ENCODE measurements at places on chromosomes 5 and 9.

GRCh38 chr9:37692622-37693221 is 42.0 kb downstream of the FRMPD1 start:
- ATAC-seq, result no peak

DNA sequence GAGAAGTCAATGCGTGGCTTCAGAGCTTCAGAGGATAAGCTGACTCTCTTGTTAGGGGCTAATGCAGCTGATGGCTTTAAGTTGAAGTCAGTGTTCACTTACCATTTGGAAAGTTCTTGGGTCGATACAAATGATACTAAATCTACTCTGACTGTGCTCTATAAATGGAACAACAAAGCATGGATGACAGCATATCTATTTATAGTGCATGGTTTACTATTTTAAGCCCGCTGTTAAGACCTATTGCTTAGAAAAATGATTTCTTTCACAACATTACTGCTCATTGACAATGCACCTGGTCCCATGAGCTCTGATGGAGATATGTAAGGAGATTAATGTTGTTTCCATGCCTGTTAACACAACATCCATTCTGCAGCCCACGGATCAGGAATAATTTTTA is 435.7 kb downstream of the MAT2B start:
- no peak for ATAC-seq

DNA sequence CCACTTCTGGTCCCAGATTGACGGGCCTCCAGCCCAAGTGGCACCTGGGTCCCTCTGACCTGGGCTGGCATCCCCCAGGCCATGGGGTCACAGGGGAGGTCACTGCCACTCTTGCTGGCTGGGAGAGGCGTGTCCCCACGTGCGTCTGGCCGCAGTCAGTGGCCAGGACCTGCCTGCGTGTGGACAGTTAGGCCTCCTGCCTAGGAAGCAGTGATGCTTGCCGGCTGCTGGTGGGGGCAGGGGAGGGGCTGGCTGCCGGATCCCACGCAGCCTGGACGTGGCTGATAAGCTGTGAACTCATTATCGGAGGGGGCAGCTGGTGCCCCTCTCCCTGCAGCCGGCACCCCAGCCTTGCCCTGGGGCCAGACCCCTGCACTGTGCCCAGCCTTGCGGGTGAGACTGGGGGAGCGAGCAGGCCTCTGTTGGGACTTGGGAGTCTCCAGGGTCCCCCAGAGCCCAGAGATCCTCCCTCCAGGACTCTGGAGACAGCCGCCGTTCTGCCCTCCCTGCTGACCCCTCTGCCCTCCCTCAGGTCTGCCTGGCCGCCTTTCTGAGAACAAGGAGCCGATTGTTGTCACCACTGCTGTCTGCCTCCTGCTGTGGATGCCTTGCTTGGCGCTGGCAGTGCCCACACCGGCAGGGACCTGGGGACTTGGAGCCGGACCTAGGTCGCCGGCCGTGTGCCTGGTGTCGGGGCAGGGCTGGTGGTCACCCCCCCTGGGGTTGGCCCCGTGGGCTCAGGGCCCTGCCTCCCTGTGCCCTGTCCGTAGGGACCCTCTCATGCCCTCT is 12.3 kb downstream of the RXRA start:
- no peak for ATAC-seq

- ATAC-seq, result no peak
These were observed 7.0 kb upstream of the GOLGA1 start for GRCh38 chr9:124947727-124948391.

DNA sequence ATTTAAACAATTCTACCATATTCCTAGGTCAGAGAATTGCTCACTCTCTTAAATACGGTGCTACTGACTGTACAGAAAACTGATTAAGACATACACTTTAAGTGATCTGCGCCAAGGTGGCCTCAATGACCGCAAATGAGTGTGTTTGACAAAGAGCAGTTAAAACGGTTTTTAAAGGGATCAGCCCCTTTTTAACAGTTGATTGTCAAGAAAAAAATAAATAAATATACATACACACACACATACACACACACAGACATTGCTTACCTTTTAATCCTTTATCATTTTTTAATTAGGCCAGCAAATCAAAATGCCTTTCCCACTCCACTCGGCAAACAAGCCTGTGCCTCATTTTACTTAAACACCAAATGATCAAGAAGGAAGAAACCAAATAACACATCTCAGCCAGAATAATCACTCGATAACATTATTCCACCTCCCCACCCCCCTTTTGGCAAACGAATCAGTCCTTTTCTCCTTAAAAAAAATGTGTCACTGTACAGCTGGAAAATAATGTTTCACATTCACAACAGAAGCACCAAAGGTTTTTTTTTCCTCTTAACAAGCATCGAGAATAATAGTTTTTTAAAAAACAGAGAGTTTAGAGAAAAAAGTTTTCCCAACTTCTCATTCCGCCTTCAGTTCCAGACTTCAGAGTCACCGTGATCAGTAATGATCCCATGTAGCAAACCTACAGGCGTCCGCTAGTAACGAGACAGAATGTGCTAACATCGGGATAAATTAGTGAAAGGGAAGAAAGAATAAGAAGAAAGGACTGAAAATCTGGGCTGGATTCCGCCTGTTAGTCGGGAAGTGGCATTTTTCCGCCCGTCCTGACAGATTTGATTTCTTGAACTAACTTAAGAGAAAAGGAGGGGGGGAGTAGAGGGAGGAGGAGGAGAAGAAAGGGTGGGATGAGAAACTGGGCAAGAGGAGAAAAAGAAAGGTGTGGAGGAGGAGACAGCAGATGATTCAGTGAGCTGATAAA is at the start of gene ZNF608:
Gene ZNF608, minus strand, starts transcription at position 712 of the 988 bp plus-strand sequence. CDS start 1,650 bp downstream, outside the sequence.
- no peak for ATAC-seq

GRCh38 chr5:176320577-176320976 is 41.0 kb downstream of the KIAA1191 start:
- ATAC-seq, result no peak

DNA sequence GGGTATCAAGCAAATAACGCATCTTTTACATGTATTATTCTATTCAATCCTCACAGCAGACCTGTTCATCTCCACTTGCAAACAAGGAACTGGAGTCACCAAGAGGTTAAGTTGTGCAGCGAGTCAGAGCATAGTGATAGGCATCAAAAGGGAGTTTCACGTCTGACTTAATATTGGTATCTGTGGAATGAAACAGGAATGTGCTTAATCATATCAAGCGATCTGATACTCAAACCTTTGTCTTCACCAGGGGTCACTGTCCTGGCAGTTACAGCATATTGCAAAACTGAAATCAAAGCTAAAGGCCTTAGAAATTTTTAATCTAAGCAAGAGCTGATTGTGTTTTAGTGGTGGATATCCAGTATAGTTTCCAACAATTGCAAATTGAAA is 271.6 kb downstream of the PLK2 start:
- ATAC-seq, result no peak

DNA sequence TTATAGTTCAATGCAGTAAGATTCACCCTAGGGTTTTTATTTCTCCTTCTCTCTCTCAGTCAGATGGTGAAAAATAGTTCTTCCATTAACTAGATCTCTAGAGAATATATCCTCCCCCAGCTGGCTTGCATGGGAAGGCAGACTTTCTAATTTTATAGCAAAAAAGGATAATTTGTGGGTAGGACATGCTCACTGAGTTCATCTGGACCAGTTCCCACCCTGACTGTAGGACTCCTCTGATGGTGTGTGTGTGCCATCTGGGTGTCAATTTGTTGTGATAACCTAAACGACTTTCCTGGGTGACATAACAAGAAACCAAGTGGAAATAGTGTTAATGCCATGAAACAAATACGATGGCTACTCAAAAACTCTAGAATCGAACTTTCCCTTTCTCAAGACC is 44.9 kb downstream of the APBA1 start:
- no peak for ATAC-seq

GRCh38 chr9:3909966-3910650 is 384.3 kb upstream of the RFX3 start:
- ATAC-seq, result no peak

- no peak for ATAC-seq
These were observed 422.4 kb downstream of the CCDC171 start for GRCh38 chr9:15975101-15975778.

DNA sequence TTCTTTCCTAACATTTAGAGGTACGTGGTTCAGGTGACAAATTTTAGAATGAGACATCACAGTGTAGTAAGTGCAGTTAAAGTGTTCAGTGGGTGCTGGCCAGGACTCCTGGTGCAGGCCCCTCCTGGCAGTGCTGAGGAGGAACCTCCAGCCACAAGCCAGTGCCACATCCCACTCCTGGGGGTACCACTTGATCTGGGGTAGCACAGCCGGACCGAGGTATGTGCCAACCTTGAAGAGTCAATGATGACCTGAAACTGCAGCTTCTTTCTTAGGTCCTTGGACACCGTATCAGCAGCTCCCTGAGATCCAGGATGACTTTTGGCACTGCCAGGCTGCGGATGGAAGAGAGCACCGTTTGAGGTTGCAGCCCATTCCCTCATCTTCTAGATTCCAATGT is 310.4 kb upstream of the IRX4 start:
- no peak for ATAC-seq

- no peak for ATAC-seq
These were observed 51.8 kb downstream of the MRPS27 start for GRCh38 chr5:72268260-72268659.

DNA sequence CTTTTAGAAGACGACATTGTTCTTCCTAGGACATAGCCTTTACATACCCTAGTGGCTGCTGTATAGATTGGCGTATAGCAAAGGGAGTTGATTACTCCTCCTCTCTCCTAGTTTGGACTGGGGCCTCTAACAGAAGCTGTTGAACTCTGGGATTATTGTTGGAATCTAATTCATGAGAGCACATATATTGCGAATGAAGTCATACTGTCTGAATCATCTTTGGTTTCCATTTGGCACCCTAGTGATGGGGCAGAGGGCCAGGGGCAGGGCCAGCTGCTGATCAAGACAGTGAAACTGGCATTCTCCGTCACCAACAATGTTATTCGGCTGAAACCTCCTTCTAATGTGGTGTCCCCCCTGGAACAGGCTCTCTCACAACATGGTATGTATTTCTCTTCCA is 40.3 kb downstream of the NUP188 start:
- no peak for ATAC-seq

GRCh38 chr5:93582677-93583438 is at the start of gene NR2F1:
NR2F1 (plus strand) TSS chr5:93583222; CDS start chr5:93585024, 1,802 bp downstream.
- no peak for ATAC-seq

GRCh38 chr9:17318821-17319320 is 184.0 kb downstream of the CNTLN start:
- no peak for ATAC-seq

GRCh38 chr9:82467436-82467835 is 478.9 kb downstream of the SPATA31D1 start:
- no peak for ATAC-seq

- peak; percentile 46 for ATAC-seq
These were observed 6.5 kb upstream of the TBC1D9B start for GRCh38 chr5:179914032-179914755.

- no peak for ATAC-seq
These were observed 21.4 kb upstream of the OTULINL start for GRCh38 chr5:14560091-14560595.

GRCh38 chr5:177484902-177485549 is 11.6 kb upstream of the DBN1 start:
- ATAC-seq, result no peak

DNA sequence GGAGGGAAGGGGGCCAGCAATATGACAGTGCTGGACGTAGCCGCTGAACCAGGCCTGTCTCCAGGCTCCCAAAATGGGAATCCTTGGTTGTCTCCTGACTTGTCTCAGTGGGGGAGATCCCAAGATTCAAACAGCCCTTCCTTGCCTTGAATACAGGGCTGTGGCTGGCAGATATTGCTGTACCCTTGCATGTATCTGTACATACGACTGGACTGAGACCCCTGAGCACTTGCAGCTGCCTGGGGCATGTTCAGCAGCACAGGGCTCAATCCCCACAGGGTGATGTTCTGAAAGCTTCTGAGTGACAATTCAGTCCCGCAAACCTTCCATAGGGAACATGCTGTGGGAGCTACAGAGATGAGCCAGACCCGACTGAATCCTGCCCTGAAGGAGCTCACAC is 13.3 kb downstream of the OR13J1 start:
- ATAC-seq, result no peak

DNA sequence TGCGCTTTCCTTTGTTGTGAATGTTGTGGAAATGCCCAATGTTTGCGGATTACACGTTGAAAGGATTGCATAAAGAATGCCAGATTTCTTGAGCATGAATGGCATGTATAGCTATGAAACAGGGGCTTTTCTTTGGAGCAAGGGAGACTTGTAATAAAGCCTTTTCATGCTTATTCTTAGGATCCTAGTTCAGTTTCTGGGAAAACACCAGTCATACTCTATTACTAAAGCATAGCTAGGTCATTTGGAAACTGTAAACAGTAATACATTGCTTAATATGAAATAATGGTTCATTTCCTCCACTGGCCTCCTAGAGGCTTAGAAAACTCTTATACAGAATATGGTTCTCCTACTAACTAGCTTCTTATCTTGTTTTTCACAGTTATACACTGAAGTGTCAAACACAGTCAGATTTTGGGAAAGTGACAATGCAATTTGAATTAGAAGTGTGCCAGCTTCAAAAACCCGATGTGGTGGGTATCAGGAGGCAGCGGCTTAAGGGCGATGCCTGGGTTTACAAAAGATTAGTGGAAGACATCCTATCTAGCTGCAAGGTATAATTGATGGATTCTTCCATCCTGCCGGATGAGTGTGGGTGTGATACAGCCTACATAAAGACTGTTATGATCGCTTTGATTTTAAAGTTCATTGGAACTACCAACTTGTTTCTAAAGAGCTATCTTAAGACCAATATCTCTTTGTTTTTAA is 104.2 kb downstream of the MELK start:
- ATAC-seq, result peak; percentile 87

- ATAC-seq, result no peak
These were observed 41.2 kb upstream of the IPPK start for GRCh38 chr9:92711146-92711545.

GRCh38 chr5:118952992-118953651 is 35.2 kb downstream of the DTWD2 start:
- ATAC-seq, result no peak

GRCh38 chr5:1481959-1482331 is 36.7 kb upstream of the SLC6A3 start:
- no peak for ATAC-seq

DNA sequence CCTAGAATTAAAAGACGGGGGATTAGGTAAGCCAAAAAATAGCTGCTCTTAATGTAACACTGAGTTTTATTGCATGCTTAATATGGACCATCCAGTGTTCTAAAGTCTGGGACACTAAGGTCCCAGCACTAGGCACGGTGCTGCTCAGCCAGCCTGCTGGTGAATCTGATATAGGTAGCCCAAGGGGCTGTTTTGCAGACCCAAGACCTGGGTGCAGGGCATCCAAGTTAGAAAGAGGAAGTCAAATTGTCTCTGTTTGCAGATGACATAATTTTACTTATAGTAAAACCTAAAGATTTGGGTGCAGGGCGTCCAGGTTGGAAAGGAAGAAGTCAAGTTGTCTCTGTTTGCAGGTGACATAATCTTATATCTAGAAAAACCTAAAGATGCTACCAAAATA is 17.8 kb downstream of the IFNA5 start:
- no peak for ATAC-seq

- peak; percentile 57 for ATAC-seq
These were observed 5.1 kb downstream of the MGAT4B start for GRCh38 chr5:179801304-179802206.

All from activated CD4-positive, CD25-positive, alpha-beta regulatory T cell treated with anti-CD3 and anti-CD28 coated beads, Interleukin-2, amount 50 U/mL, for 24 hours (primary cell).